ENCODE measurements at places on chromosomes 7 and 10.

DNA sequence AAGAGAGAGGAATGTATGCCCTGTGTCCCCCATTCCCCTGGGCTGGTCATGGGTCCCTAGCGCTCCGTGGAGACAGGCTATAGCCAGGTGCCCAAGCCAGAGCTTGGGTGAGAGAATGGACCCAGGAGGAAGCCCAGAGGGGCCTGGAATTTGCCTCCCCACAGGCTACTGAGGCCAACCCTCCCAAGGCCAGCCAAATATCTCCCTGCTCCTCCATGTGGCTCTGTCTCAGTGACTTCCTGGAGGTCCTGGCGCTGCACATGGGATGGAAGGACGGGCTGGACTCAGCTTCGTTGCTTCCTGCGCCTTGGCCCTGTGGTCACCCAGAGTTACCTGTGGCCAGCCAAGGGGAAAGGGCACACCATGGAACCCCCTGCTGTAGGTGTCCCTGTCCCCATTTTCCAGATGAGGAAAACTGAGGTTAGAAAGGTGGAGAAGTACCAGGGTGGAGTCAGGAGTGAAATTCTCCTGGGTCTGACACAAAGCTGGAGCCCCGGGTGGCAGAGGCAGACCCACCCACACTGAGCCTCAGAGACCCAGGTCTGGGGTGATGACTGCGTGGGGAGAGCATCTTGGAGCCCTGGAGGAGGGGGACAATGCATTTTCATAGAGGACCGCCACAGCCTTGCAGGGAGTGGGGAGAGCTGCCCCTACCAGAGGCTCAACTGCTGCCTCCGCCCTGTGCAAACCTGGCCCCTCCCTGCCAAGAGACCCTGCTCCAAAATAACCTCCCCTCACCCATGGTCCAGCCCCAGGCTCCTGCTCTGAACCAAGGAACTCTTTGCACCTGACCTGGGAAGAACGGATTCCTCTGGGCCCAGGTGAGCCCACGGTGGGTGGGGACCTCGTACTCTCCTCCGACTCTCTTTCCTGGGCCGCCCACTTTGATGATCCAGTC, 42.6 kb downstream of the TMEM270 start:
- no peak for DNase-seq

GRCh38 chr7:142717453-142717852, 31.8 kb upstream of the PRSS1 start:
- no peak for DNase-seq

GRCh38 chr10:128173386-128173785, 47.2 kb upstream of the MKI67 start:
- DNase-seq, result no peak

- no peak for DNase-seq
Observed at GRCh38 chr10:101629837-101630632, 41.9 kb downstream of the DPCD start.

DNA sequence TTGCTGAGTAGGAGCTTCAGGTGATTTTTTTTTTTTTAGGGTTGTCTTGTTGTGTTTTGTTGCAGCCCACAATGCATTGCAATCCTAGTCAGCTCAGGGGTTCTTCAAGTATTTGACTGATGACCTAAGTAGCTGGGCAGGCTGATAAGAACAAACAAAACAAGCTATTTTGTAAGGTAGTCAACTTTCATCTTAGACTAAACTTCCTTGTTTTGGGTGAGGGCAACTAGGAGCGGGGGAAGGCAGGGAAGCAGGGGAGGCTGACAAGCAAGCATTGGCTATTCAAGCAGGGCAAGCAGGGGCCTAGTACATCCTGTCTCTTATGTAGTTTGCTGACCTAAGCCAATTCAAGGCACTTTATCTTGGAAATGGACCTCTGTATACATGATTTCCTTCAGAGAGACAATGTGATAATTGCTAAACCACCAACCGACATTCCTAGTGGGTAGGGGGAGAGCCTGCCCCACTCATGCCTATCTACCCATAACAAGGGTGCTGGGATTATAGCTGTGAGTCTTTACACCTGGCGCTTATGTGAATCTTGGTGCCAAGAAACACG, 163.3 kb upstream of the PRKCQ start:
- no peak for DNase-seq

DNA sequence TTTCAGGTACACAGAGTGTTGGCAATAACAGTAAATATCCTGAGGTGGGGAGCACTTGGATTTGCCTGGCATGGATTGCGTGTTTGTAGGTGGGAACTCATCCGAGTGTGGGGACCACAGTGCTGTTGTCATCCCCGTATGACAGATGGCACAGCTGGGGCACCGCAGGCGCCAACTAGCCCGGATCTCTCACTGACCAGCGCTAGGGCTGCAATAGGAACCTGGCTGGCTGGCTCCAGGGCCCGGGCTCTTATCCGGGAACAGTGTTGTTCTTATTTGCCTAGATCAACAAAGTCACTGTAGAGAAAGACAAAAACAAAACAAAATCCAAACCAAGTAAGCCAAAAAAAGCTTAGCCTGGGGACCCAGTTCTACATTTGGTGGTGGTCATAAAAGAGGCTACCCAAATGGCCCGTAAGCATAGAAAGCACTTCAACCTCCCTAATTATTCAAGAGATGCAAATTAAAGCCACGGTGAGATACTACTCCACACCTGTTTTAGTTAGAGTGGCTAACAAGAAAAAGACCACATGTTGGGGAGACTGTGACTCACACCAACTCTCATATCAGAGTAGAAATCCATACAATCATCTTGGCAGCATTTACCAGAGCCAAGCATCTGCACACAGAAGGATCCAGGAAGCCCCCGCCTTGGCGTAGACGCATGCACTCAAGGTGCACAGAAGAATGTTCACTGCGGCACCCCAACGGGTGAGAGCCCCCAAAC, 27.2 kb upstream of the PFKFB3 start:
- no peak for DNase-seq

DNA sequence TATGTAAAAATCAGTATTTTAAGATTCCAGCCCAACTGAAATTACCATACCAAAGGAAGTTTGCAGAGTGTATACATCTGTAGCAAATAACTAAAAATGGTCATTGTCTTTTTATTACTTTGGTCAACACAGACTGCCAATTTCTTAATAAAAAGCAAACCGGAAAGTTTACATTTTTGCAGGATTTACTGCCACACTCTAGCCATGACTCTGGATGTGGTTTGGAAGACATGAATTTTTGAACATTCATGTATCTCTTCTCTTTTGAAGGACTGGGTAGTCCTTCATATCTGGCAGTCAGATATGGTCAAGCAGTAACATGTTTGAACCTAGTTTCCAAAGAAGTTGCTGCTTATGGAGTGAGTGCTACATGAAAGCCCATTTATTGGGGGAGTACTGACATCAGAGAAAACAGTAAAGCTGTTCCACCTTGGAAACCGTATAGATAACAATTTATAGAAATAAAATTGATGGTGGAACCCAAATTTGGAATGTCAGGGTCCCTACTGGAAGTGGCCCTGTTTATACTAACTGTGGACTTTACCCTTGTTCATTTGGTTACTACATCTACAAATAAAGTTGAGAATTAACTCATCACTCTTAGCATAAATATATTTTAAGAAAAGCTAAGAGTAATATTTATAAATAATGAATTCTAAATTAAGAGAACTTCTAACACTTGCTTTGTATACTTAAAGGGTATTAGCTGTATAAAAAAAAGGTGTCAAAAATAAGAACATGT, 84.6 kb downstream of the ZMYND11 start:
- DNase-seq, result no peak

- no peak for DNase-seq
Observed at GRCh38 chr7:55246171-55246570, 119.0 kb upstream of the LANCL2 start.

GRCh38 chr7:96649981-96650380, 59.7 kb downstream of the SEM1 start:
- DNase-seq, result no peak

GRCh38 chr10:35690534-35690933, 48.4 kb upstream of the FZD8 start:
- DNase-seq, result no peak

DNA sequence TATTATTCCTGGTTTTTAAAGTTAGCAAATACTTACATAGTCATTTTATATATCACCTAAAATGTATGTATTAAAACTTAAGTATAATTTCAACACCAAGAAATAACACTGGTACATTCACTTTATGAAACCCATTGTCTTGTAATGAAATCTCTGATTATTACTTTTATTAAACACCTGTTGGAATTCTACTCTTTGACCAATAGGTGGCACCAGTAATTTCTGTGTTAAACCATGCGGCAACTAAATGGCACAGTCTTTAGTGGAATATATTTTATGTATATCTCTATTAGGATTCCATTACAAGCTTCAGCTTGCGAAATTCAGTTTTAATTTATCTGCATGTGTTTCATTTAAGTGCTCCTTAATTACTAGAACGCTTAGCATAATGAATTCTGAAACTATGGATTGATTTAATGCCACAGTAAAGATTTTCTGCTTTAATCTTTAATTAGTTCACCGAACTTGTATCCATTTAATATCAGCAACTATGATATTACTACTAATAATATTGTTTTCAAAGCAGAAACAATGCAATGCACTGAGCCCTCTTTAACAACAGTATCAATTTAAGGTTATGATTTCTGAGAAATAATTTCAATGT, 181.3 kb downstream of the MAGI2 start:
- DNase-seq, result peak; percentile 20

GRCh38 chr7:39978230-39978934, 28.3 kb downstream of the CDK13 start:
- DNase-seq, result no peak

- DNase-seq, result no peak
Observed at GRCh38 chr10:103481974-103482531, 3.0 kb upstream of the CALHM3 start.

- no peak for DNase-seq
Observed at GRCh38 chr10:69911613-69912528, 110.2 kb downstream of the COL13A1 start.

- no peak for DNase-seq
Observed at GRCh38 chr10:122544493-122544892, 16.1 kb upstream of the DMBT1 start.

DNA sequence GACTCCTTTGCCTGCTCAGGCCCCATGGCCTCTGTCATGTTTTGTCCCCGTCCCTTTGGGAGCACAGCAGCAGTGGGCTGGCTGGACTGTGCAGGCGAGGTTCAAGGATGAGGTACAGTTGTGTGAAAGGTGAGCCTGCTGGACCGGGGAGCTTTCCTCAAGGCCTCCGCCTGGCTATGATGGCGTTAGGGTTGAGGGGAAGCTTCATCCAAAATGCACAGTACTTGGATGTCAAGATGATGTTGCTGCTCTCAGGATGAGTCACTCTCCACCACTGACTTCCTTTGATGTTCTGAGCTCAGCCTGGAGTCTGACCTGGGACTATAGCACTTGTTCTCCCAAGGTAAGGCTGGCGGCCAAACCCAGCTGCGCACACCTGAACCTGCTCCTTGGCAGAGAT, 152.7 kb upstream of the SHH start:
- DNase-seq, result no peak

DNA sequence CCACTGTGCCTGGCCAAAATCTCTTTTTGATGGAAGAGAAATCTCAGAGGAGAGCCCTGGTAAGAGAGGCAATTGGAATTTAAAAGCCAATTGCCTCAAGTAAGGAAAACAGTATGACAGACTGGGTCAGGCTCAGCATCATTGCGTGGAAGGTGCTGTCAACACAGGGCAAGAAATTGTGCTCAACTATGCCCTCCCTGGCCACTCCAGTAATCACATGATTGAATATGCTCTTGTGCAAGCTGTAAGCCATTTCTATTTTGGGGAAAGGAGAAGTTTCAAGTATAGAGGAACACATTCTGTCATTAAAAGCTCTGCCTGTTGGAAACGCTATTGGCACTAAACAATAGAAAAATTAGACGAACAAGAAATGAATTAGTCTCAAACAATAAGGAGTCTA, 1127.7 kb downstream of the REEP3 start:
- no peak for DNase-seq

DNA sequence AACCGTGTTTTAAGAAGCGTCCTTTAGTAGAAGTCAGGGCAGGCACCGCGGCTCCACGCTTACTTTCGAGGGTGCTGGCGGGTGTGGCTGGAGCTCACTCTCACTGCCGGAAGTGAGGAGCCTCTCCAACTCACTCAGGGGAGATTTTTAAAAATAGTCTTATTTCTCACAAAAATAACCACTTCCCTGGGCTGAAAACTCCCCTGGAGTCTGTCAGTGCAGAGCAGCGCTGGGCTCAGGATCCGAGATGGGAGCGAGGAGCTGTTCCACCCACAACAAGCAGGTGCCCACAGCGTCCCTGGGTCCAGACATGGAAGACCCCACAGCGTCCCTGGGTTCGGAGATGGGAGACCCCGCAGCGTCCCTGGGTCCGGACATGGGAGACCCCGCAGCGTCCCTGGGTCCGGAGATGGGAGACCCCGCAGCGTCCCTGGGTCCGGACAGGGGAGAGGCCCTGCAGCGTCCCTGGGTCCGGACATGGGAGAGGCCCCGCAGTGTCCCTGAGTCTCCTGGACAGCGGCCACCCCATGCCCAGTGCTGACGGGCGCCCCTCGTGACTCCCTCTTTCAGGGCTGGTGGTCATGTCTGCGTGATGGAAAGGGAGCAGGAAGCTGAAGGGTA, 51.2 kb downstream of the VIPR2 start:
- DNase-seq, result no peak

DNA sequence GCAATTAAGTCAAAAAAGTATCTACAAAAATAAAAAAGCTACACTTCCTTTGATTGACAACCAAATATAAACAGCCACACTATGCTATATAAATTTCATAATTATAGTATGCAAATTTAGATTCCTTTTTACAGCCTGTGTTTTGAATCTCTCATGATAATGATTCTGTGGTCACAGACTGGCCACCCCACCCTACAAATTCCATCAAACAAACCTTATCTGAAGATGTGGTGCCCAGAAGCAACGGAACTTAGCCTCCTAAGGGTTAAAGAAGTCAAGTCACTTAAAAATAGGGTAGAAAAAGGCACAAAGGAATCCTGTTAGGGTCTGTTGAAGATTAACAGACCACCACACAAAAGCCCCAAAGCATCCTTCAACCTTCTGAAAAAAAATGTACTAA, 351.8 kb downstream of the INHBA start:
- no peak for DNase-seq

- DNase-seq, result no peak
Observed at GRCh38 chr7:79381921-79382320, 71.5 kb downstream of the MAGI2 start.

- no peak for DNase-seq
Observed at GRCh38 chr10:70192326-70192968, 22.1 kb upstream of the SAR1A start.

GRCh38 chr10:29671228-29671780, 36.5 kb upstream of the SVIL start:
- no peak for DNase-seq

DNA sequence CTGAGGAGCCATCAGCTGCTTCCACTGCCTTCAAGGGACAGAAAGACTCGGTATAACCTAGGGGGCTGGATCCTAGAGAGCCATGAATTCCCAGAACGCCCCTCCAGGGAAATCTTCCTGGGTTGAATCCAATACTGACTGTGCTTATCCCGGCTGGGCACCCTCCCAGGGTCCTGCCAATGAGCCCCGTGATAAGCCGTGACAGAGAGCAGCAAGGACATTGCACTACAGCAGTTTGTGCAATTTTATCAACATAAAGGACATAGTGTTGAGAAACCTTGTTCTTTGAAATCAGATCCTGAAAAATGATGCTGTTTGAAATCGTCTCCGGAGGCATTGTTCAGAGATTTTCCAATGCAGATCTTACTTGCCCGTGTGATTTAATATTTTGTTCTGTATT, 18.8 kb downstream of the AKR1B1 start:
- DNase-seq, result no peak

- DNase-seq, result no peak
Observed at GRCh38 chr10:80700760-80701444, 163.2 kb downstream of the SH2D4B start.

All from renal pelvis (tissue), 12 donors.